ENCODE measurements at places on chromosomes 2 and 18.

DNA sequence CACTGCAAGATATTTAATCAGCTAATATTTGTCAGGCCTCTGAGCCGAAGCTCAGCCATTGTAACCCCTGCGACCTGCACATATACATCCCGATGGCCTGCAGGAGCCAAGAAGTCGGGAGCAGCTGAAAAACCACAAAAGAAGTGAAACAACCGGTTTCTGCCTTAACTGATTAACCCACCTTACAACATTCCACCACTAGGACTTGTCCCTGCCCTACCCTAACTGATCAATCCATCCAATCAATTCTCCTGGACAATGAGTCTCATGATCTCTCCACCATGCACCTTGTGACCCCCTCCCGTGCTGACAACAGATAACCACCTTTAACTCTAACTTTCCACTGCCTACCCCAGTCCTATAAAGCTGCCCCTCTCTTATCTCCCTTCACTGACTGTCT lies 945.4 kb upstream of the GYPC start:
- DNase-seq: no peak

GRCh38 chr2:170408461-170409163 lies 230.7 kb downstream of the MYO3B start:
- no peak for DNase-seq

DNA sequence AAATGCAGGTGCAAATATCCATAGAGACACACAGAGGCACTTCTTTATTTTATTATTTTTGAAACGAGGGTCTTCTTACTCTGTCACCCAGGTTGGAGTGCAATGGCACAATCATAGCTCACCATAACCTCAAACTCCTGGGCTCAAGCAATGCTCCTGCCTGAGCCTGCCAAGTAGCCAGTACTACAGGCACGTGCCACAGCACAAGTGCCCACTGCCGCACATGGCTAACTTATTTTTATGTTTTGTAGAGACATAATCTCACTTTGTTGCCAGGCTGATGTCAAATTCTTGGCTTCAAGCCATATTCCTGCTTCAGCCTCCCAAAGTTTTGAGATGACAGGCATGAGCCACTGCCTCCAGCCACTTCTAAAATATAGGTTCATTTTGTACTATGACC lies 537.6 kb downstream of the THSD7B start:
- DNase-seq: no peak

DNA sequence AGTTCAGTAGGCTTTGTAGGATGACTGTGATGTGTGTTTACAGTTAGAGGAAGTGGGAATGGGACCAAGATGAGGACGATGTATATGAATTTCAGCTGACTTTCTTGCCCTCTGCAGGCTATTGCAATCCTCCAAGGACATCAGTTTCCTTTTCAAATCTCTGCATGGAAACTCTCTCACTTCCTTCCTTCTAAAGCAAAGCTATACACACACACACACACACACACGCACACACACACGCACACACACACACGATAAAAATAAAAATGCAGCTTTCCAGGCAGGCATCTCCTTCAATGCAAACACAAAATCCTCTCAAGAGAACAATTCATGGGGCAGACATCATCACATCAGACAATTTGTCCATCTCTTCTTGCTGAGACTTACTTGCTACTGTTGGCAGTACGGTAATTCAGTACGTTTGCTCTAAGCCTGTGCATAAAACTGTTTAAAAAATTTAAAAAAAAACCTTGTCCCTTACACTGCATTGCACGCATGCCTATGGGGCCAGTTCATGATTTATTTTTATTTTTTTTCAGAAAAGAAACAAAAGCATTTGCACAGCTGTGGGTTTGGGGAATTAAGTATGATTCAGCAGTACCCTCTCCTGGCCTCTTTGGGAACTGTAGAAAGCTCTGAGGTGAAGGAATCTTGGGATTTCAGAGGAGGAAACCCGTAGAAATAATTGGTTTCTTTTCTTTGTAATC lies 27.1 kb upstream of the ICOS start:
- no peak for DNase-seq

GRCh38 chr2:138640921-138641676 lies 139.1 kb downstream of the NXPH2 start:
- DNase-seq: no peak

DNA sequence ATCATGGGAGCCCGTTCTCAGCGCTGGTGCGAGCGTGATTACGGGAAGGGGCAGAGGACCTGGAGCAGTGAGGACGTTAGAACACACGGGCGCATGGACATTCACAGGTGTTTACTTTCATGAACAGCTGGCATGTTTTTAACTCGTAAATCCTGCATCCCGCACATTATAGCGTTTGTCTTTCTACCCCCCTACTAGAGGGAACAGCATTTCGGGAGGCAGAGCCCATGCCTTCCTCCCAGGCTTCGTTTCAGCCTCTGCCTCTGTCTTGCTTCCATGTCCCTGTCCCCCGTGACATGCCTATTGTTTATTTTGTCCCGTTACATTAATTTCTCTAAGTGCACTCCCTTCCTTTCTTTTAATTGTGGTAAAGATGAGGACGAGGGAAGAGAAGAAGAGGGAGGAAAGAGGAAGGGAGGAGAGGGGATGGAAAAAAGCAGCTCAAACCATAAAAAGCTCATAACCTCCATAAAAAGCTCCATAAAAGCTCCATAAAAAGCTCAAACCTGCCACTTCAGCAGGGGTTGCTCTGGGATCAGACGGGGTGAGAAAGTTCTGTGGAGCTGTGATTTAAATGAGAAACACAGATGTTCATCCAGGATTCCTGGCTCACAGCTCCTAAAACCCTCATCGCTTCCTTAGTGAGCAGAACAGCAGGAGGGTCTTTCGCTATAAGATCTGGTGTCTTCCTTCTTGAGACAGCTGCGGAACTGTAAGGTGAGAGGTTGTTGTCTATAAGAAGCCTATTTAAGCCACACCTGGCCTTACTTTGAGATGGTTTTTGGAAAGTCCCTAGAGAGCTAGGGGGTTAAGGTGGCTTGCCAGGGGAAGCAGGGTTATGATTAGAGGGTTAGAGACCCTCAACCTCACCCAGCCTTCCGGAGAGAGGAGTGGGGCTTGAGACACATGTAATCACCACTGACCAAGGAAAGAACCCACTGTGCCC lies 66.6 kb upstream of the SNTG2 start:
- DNase-seq: no peak
